ENCODE measurements at places on chromosomes 12 and 14. TPM values are rescaled to one million over a fixed set of nuclear protein-coding genes. Genes with fewer than 3 reads are reported as not detected.

ANO2 gene
- 0.19 TPM for total RNA-seq

TMPRSS12 gene
- total RNA-seq: not detected

GPR65 gene
- 0.28 TPM for total RNA-seq

KRT2 gene
- not detected for total RNA-seq

ATP2B1 gene
- total RNA-seq: 65.9 TPM

FGF6 gene
- not detected for total RNA-seq

PZP gene
- total RNA-seq: not detected

NRL gene
- 0.56 TPM for total RNA-seq

ADAM21 gene
- 1.5 TPM for total RNA-seq

OR4K13 gene
- not detected for total RNA-seq

PAX9 gene
- total RNA-seq: not detected

KCNMB4 gene
- 5.1 TPM for total RNA-seq

PLEKHD1 gene
- total RNA-seq: not detected

KITLG gene
- total RNA-seq: 51.6 TPM
